ENCODE measurements at places on chromosomes 6 and 20.

- DNase-seq = no peak
These were observed 105.6 kb downstream of the ELOVL4 start for GRCh38 chr6:79841577-79842375.

GRCh38 chr6:108556250-108556649 is 4.5 kb upstream of the FOXO3 start:
- DNase-seq = no peak

- no peak for DNase-seq
These were observed 789.5 kb downstream of the DHX35 start for GRCh38 chr20:39751557-39752137.

DNA sequence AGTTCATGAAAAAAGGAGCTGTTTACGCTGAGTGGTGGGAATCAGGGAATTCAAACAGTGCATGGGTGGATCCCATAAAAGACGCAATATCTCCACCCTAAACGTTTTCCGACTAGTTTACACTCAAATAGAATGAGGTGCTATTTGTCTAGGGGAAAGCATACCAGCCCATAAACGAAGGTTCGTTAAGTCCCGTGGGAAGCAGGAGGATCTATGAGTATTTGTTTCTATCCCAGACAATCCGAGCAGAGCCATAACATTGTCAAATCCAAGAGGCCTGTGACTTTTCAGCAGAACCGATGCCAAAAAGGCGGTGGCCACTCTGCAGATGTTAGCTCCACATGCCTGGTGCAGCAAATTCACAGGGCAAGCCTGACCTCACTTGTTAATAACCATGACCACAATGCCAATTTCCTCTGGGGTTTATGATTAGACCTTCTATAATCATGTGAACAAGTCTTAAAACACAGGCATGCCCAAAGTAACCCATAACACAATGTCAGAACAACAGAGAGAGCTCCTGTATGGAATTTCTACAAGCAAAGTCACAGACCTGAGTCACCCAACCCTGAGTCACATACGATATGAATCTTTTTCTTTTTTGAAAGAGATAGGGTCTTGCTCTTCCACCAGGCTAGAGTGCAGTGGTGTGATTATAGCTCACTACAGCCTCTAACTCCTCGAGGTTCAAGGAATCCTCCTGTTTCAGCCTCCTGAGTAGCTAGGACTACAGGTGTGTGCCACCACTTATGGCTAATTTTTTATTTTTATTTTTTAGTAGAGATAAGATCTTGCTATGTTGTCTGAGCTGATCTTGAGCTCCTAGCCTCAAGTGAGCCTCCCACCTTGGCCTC is 123.3 kb downstream of the KIF13A start:
- no peak for DNase-seq

DNA sequence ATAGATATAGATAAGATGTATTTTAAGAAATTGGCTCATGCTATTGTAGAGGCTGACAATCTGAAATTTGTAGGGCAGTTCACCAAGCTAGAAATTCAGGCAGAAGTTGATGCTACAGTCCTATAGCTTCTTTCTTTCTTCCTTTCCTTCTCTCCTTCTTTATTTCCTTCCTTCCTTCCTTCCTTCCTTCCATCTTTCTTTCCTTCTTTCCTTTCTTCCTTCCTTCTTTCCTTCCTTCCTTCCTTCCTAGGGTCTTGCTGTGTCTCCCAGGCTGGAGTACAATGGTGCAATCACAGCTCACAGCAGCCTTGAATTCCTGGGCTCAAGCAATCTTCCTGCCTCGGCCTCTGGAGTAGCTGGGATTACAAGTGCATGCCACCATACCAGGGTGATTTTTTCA is 55.3 kb downstream of the TFAP2A start:
- DNase-seq = no peak

- no peak for DNase-seq
These were observed at the start of gene CST3 for GRCh38 chr20:23637282-23638221. Gene CST3 (minus strand): TSS chr20:23637955. CDS start chr20:23637862, 93 bp downstream.

DNA sequence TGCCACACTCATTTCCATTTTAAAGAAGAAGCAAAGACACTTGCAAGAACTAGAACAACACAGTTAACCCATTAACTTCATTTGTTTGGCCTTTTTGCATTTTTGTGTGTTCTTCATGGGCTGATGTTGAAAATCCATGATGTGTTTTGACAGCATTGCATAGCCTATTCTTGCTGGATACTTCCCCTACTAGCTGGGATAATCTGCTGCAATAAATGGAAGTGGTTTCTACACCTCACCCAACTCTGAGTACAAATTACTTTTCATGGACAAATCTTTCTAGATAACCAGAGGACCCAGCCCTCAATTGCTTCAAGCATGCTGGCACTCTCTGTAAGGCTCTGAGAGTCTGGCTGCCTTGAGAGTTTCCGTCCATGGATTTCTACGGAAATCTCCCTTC is 26.5 kb downstream of the CST9L start:
- no peak for DNase-seq

GRCh38 chr6:4316867-4317400 is 181.6 kb upstream of the ECI2 start:
- no peak for DNase-seq

DNA sequence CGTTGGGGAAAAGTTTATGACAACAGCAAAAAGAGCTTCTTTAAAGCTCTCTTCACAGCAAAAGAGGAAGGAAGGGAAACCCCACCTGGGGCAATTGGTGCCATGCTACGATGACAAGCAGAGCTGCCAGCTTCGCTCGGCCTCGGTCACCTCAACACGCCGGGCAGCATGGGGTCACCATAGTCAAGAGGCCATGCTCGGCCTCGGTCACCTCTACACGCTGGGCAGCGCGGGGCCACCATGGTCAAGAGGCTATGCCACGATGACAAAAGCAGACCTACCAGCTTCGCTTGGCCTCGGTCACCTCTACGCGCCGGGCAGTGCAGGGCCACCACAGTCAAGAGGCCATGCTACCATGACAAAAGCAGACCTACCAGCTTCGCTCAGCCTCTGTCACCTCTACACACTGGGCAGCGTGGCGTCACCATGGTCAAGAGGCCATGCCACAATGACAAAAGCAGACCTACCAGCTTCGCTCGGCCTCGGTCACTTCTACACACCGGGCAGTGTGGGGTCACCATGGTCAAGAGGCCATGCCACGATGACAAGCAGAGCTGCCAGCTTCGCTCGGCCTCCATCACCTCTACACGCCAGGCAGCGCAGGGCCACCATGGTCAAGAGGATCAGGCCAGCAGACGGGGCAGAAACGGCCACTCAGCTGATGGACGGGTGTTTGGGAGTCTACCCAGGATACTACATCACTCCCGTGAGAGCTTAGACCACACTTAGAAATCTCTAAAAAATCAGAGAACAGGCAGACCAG is 12.1 kb downstream of the APMAP start:
- DNase-seq = no peak

DNA sequence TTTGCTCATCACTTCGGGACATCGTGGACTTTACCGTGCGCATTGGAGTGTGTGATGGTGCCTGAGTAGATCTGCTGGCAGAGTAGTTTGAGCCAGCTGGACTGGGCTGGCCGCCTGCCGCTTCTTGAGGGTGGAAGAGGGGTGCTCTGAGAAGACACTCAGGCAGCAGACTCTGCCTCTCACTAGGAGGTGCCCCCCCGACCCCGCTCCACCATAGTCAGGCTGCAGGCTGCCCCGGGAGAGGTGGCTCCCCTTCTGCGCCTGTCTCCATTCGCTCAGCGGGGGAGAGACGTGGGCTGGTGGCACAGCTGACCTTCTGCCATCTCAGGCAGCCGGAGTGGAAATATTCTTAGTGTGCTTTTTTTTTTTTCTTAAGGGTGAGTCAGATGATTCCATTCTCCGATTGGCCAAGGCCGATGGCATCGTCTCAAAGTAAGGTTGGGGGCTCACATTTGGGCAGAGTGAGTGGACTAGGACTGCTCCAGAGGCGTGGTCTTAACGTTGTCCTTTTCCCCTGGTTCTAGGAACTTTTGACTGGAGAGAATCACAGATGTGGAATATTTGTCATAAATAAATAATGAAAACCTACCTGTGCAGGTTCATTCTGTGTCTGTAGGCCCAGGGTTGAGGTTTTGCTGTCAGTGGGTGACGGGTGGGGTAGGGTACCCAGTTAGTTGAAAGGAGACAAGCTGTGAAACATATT is 1.2 kb downstream of the RPS21 start:
- DNase-seq = no peak

DNA sequence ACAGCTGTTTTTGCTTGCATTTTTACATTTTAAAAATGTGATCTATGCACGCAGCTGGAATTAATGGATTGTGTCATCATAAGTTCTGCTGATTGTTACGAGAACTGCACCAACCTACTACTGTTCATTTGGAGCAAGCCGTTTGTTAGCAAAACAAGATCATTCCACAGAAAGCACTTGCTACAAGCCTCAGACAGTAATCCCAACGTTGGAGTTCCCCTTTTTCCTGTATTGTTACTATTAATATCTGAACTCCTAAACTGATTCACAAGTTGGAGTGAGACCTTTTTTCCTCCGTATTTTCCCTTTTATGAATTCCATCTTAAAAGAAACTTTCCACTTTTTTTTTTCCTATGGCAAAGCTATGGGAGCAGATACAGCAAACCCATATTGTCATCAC is 3.5 kb downstream of the TENT5A start:
- no peak for DNase-seq

- no peak for DNase-seq
These were observed 204.7 kb upstream of the SULF2 start for GRCh38 chr20:47989957-47990356.

- DNase-seq = no peak
These were observed 261.4 kb upstream of the TFAP2D start for GRCh38 chr6:50451826-50452400.

GRCh38 chr6:211871-212497 is 80.3 kb upstream of the DUSP22 start:
- DNase-seq = no peak

DNA sequence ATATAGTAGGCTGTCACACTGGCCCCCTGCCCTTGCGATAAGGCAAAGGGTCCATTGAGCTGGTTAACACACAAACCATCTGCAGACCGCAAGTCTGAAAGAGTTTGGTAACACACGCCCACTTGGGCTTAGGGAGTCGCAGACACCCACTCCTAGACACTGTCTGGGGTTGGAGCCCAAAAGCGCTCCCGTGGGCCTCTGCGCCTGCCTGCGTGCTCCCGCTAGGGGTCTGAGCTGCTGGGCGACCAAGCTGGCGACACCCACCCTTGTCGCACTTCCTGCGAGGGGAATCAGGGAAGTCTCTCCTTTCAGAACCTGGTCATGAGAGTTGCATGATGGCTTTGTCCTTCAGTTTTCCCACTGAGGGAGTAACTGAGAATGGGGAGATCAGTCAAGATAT is 653.0 kb downstream of the HTR1B start:
- DNase-seq = no peak

- DNase-seq = no peak
These were observed 124.0 kb downstream of the MMUT start for GRCh38 chr6:49339096-49339495.

- DNase-seq = no peak
These were observed 121.7 kb downstream of the NKAIN2 start for GRCh38 chr6:123925350-123925749.

DNA sequence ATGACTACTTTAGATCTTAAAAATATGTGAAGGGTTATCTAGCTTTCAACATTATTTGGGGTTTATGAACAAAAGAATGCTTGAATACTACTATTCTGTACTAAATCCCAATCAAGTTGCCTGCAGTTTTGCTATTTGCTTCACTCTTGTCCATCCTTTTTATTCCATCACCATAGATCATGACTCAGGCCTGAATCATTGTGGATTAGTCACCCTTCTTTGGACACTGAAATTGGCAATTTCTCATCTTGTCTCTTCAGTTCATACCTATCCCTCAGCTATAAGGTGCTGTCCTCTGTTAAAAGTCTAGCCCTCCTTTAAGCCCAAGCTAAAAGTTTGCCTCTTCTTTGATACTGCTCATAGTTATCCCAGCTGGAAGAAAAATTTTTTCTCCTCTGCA is 199.1 kb downstream of the CENPW start:
- DNase-seq = no peak

DNA sequence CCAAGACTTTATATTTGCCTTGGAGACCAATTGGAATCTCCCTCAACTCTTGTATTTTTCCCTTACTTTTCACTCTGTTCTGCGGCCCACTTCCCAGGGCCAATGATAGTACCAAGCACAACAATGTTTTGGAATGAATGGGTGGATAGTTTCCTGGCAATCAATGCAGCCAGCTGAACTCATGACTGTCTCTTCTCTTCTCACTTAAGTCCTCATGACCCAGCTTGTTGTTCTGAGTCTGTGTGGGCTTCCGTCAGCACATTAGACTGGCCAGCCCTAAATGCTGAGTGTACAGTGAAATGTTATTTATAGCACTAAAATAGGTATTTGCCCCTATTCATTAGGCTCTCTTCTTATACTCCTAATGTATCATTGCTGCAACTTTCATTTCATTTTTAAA is 5.6 kb upstream of the MBOAT1 start:
- no peak for DNase-seq

DNA sequence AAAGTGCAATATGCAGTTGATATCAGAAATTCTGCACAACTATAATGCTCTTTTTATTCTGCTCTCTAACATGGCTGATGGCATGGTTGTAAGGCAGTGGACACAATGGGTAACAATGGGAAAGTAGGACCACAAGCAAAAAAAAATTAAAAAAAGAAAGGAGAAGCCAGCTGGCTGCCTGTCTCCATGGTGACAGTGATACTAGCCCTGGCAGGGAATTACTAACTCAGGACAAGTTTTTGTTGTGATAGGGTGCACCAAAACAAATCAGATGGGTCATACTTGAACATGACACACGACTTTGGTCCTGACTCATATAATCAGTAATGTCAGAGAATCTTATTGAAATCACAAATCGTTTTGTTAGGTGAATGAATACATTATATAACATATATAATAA is 169.4 kb downstream of the TRDN start:
- DNase-seq = no peak

- DNase-seq = peak; percentile 40
These were observed 3.3 kb downstream of the KCNS1 start for GRCh38 chr20:45097485-45098102.

GRCh38 chr6:137845460-137845859 is 21.6 kb upstream of the TNFAIP3 start:
- DNase-seq = no peak

DNA sequence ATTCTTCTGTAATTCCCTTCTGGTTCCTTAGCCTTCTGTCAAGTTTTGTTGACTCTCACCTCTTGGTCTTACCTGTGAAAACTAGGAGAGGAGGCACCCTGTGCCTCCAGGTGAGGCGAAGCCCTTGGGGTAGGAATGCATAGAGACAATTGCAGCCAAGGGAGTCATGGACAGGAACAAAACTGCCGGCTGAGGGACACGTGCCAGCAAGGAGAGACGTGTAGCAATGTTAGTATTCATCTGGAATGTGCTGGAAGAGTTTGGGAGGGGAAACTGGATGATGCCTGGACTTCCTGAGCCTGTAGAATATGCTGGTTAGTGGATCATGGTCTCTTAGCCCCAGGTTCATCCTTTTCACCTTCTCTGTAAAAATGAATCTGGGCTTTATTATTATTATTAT is 3.9 kb upstream of the TIAM2 start:
- DNase-seq = no peak
